ENCODE measurements at places on chromosomes 1 and 21.

- peaks cover 19% of the 10 kb centered on the region for H3K36me3 ChIP-seq
- no peak for DNase-seq
- peak overlapping the region; percentile 14 for H3K27ac ChIP-seq
- peaks cover 32% of the 10 kb centered on the region for H3K4me1 ChIP-seq
- H3K4me3 ChIP-seq: no peak overlapping the region
- H3K27me3 ChIP-seq: peaks cover 13% of the 10 kb centered on the region
Observed at GRCh38 chr1:33301273-33301984, 19.5 kb downstream of the A3GALT2 start.

DNA sequence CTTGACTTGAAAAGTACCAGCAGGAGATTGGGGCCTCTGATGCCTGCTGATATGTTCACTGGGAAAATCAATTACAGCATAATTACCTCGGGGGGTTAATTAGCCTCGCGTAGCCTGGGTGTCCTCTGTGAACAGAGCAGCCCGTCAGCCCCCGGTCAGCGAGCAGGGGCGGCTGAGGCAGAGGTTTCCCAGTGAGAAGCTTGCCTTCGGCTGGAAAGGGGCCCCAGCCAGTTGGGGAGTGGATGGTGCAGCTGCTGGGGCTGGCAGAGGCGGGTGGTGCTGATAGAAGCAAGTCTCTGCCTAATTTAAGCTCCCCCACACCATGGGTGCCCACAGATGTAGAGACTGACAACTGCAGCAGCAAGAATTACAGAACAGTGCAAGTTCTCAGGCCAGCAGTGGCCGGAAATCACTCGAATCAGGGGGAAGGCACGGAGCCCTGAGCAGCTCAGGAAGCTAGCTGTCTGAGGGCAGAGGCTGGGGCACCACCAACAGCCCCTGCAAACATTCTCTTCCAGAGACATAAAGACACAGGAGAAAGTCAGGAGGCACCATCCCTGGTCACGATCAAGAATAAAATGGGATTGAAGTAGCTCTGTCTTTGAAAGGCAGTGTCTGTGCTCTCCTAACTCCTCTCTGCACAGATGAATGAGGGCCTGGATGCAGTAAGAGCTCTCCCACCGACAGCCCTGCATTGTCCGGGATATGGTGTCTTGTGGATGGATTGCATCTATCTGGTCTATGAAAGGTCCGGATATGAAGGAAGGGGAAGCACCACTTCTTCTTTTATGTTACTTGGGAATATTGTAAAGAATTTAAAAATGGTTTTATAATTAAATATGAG lies 166.5 kb upstream of the CD34 start:
- H3K4me3 ChIP-seq: no peak overlapping the region
- no peak overlapping the region for H3K27ac ChIP-seq
- no peak for DNase-seq
- peaks cover 84% of the 10 kb centered on the region for H3K36me3 ChIP-seq
- no peaks in the 10 kb centered on the region for H3K27me3 ChIP-seq

- no peaks in the 10 kb centered on the region for H3K27me3 ChIP-seq
- H3K36me3 ChIP-seq: no peaks in the 10 kb centered on the region
- no peak overlapping the region for H3K4me3 ChIP-seq
- no peak for DNase-seq
- H3K4me1 ChIP-seq: no peaks in the 10 kb centered on the region
Observed at GRCh38 chr21:33897739-33898138, 17.9 kb downstream of the ATP5PO start.

GRCh38 chr1:231983588-231984193 lies 357.1 kb downstream of the DISC1 start:
- no peak overlapping the region for H3K4me3 ChIP-seq
- no peak for DNase-seq
- H3K36me3 ChIP-seq: no peaks in the 10 kb centered on the region

DNA sequence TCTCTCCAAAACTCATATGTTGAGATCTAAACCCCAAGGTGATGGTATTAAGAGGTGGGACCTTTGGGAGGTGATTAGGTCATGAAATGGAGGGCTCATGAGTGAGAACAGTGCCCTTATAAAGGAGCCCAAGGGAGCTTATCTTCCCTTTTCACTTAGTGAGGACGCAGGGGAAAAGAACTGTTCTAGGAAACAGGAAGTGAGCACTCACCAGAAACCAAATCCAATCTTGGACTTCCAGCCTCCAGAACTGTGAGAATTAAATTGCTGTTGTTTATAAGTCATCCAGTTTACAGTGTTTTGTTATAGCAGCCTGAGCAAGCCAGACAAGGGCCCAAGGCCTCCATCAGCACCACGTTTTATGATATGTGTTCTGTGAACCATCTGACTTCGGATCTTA lies 60.3 kb upstream of the LRRC8D start:
- no peaks in the 10 kb centered on the region for H3K27me3 ChIP-seq
- no peak for DNase-seq
- peaks cover 11% of the 10 kb centered on the region for H3K4me1 ChIP-seq

DNA sequence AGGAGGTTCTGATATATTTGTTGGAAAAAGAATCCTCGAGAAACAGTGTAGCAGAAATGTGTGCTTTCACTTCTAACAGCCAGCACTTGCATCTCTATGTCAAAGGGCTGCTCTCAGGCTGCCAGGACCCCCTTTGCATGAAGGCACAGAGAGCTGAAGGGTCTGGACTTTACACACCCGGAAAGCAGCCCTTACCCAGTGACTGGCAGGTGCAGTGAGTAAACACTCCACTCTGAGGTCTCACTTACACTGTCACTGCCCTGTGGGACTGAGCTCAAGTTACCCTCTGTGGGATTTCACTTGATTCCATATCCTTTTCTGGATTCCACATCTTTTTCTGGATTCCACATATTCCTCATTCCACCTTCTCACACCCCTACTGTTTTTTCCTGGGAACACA lies 40.8 kb upstream of the PPP2R5A start:
- H3K27ac ChIP-seq: no peak overlapping the region
- H3K36me3 ChIP-seq: no peaks in the 10 kb centered on the region
- no peak for DNase-seq
- no peak overlapping the region for H3K4me3 ChIP-seq

DNA sequence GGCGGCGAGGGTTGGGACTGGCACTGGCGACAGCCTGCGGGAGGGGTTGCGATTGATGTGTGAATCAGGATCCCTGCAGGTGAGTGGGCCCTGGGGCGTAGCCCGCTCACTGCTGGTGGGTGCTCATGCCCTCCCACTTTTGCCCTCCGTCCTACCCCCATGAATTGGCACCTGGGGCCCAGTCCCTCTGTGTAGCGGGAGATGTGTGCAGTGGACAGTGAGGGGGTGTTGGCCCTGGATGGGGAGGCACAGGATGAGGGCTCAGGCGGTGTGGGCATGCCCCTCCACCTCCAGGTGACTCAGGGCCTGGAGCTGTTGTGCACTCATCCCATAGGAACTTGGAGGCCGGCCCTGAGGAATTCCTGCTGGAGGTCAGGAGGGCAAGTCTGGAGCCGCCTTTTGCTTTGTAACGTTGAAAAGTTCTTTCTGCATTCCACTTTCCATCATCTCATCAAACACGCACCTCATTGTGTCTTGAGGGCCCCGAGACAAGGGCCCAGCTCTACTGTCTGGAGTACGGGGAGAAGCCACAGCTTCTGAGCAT lies 3.0 kb downstream of the PEAR1 start:
- no peaks in the 10 kb centered on the region for H3K36me3 ChIP-seq
- H3K27ac ChIP-seq: peak overlapping the region; percentile 3
- H3K4me1 ChIP-seq: peaks cover 8% of the 10 kb centered on the region
- H3K27me3 ChIP-seq: peaks cover 39% of the 10 kb centered on the region
- no peak for DNase-seq

DNA sequence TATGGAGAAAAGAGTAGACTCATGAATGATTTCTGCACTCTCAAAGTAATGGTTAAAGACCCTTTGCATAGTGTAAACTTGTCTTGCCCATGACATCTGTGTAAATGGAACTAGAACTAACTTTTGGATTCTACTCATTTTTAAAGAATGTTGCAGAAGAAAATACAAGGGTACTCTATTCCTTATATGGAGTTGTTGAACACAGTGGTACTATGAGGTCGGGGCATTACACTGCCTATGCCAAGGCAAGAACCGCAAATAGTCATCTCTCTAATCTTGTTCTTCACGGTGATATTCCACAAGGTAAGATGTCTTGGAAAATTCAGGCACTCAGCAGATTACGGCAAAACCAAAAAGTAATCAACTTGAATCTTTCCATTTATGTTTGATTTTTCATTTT lies 19.8 kb downstream of the CCT8 start:
- no peaks in the 10 kb centered on the region for H3K36me3 ChIP-seq
- no peaks in the 10 kb centered on the region for H3K4me1 ChIP-seq
- H3K4me3 ChIP-seq: no peak overlapping the region
- no peaks in the 10 kb centered on the region for H3K27me3 ChIP-seq

- H3K27ac ChIP-seq: no peak overlapping the region
- no peaks in the 10 kb centered on the region for H3K36me3 ChIP-seq
- H3K27me3 ChIP-seq: no peaks in the 10 kb centered on the region
Observed at GRCh38 chr1:24513706-24514105, 11.1 kb downstream of the RCAN3 start.

- no peak overlapping the region for H3K27ac ChIP-seq
- H3K4me3 ChIP-seq: no peak overlapping the region
- no peaks in the 10 kb centered on the region for H3K27me3 ChIP-seq
- H3K36me3 ChIP-seq: no peaks in the 10 kb centered on the region
Observed at GRCh38 chr1:160534823-160535605, 12.0 kb upstream of the SLAMF6 start.

DNA sequence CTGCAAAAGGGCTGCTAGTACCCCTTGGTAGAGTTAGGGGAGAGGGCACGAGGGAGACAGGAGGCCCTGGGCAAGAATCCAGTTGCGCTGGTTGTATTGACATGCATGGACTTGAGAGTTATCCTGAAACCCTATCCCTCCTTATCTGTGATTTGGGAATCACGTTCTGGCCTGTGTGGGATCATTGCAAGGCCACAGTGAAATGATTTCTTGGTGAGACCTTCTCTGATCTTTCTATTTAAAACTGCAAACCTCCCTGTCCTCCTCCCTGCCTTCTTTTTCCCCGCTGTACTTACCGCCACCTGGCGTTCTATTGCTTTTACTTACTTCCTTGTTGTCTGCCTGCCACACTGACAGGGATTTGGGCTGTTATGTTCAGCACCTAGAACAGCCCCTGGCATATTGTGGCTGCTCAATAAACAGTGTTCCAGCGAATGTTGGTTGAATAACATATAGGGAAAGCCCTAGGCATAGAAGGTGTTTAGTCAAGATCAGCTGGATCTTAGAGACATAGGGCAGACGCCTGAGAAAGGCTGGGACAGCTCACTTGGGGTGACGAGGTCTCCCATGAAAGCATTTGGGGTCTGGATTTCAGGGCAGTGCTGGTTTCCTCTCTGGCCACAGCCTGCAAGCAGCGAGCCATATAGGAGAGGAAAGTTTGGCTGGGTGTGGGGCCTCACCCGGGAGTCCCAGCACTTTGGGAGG lies 25.6 kb downstream of the ALPL start:
- H3K36me3 ChIP-seq: no peaks in the 10 kb centered on the region
- H3K4me3 ChIP-seq: no peak overlapping the region
- no peak for DNase-seq
- H3K4me1 ChIP-seq: peaks cover 3% of the 10 kb centered on the region
- H3K27me3 ChIP-seq: peaks cover 36% of the 10 kb centered on the region

DNA sequence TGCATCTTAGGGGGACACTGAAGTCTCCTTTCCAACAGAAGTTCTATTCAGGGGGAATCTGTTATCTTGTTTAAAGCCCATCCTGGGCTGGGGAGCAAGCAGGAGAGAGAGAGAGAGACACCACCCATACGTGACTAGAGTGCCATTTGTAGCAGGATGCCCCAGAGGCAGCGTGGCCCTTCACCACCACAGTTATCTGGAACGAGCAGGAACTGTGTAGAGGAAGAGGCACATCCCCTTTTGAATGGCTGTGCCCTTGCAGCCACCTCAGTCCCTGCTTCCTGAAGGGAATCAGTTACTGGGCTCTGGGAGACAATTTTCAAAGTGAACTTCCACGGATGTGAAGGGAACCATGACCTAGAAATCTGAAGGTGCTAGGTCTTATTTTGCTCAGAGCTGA lies 19.4 kb upstream of the LAMTOR5 start:
- no peak overlapping the region for H3K27ac ChIP-seq
- no peaks in the 10 kb centered on the region for H3K4me1 ChIP-seq
- H3K4me3 ChIP-seq: no peak overlapping the region
- H3K36me3 ChIP-seq: no peaks in the 10 kb centered on the region

DNA sequence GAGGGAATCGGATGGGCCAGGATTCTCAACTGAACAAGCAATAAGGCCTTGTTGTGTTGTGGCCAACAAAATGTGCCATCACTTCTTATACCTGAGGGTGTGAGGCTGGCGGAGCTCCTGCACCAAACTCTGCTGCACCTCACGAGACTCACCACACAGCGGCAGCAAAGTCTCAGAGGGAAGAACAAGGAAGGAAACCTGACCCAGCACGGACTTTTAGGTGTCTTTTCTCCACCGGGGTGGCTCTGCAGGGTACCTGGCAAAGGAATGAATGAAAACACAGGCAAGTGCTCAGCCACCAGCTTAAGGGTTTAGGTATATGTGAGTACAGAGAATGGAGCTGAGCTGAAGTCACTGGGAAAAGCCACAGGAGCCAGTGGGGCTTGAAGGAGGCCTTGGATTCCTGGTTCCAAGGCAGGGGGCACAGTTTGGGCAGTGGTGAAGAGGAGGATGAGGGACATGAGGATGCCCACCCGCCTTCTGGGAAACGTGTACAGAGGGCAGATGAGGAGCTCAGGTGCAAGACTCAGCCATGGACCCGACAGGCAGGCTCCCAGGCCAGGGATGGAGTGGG lies 31.1 kb upstream of the HSD3B1 start:
- no peaks in the 10 kb centered on the region for H3K36me3 ChIP-seq
- peak; percentile 70 for DNase-seq
- no peaks in the 10 kb centered on the region for H3K4me1 ChIP-seq
- no peak overlapping the region for H3K4me3 ChIP-seq
- H3K27me3 ChIP-seq: no peaks in the 10 kb centered on the region

DNA sequence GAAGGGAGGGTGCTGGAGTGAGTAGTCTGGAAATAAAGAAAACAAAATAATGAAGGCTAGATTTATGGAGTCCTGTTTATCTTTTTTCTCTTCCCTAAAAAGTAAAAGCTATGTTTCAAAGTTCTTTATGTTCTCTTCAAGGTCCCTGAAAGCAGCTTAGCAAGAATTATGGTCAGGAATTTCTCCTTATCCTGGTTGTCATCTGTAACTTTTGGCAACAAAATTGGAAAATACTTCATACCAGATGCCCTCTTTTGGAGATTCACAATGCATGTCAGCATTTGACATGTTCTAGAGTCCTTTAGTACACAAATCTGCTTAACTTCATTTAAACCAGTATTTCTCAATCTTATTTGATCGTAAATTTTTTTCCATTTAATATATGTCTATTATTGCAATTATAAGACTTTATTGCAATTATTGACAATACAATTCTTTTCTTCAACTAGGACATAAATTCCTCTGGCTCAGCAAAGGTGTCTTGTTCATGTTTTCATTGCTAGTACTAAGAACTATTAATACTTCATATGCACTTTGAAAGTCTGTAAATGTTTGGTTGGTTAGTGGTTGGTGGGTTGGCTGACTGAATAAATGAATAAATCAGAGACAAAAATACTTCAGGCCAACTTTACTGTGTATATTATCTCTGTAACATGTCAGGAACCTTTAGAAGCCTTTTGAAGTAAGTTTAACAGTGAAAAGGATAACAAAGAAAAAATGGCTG lies 101.5 kb downstream of the ATP1B1 start:
- H3K36me3 ChIP-seq: no peaks in the 10 kb centered on the region
- H3K27ac ChIP-seq: no peak overlapping the region
- no peaks in the 10 kb centered on the region for H3K4me1 ChIP-seq
- H3K4me3 ChIP-seq: no peak overlapping the region
- H3K27me3 ChIP-seq: no peaks in the 10 kb centered on the region

All from left lung (tissue), 14 donors.